IPS DF 19.7 (cell line): ENCODE measurements at places on chromosomes 6 and 20.

DNA sequence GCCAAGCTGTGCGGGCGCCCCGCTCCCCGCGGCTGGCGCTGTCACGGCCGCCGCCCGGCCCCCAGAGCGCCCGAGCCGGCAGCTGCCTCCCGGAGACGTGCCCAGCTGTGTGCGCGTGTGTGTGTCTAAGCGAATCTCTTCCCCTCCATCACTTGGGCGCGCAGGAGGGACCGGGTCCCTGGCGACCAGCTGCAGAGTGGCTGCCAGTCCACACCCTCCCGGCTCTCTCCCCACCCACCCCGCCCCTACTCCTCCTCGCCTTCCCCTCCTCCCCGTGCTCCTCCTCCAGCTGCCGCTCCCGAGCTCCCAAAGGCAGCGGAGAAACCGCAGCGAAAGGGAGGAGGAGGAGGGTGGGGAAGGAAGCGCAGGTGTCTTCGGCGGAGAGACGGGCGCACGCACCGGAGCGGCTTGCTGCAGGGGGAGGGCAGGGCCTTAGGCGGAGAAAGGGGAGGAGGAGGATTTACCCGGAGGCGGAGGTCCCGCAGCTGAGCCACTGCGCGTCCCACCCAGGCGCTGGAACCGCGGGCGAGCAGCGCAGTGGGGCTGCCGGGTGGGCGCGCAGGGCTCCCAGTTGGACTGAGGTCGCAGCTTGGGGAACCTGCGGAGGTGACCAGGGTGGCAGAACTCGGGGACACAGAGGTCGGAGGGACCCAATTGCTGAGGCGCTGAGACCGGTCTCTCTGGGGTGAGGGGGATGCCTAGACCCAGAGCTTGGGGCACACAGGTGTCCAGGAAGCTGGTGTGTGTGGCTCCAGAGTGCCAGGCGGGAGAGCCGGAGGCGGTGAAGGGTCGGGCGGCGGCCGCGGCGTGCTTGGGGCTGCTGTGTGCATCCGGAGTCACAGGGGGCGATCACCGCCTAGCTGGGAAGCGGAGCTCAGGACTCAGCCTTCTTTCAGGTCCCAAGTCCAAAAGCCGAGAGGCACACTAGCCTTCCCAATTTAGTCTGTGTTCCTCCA lies at the start of gene HS3ST5:
Gene HS3ST5, minus strand, starts transcription at position 198 of the 956 bp plus-strand sequence. CDS start 280,178 bp downstream, outside the sequence.
- peak; percentile 71 for DNase-seq

- DNase-seq = no peak
Observed at GRCh38 chr6:141467881-141468280, 664.8 kb upstream of the GJE1 start.

- DNase-seq = no peak
Observed at GRCh38 chr20:53195876-53196610, 223.9 kb downstream of the TSHZ2 start.

DNA sequence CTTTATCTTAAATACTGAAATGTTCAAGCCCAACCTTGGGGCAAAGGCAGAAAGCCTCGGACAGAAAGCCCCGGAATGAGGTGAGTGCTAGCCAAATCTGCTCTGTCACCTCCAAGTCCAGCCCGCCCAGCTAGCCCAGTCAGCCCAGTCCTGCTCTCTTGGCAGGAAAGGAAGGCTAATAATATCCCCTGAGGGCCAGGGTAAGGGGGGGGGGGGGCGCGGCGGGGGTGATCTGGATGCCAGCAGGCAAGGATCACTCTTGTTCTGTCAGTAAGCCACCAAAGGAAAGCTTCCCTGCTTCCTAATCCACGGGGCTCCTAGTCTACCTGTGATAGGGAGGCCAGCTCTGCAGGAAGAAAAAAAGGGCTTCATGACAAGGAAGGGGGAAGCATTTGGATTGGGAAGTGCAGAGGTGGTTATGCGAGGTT lies 1.1 kb downstream of the NDRG3 start:
- DNase-seq = no peak

GRCh38 chr20:34001378-34001777 lies 7.7 kb downstream of the RALY start:
- no peak for DNase-seq

DNA sequence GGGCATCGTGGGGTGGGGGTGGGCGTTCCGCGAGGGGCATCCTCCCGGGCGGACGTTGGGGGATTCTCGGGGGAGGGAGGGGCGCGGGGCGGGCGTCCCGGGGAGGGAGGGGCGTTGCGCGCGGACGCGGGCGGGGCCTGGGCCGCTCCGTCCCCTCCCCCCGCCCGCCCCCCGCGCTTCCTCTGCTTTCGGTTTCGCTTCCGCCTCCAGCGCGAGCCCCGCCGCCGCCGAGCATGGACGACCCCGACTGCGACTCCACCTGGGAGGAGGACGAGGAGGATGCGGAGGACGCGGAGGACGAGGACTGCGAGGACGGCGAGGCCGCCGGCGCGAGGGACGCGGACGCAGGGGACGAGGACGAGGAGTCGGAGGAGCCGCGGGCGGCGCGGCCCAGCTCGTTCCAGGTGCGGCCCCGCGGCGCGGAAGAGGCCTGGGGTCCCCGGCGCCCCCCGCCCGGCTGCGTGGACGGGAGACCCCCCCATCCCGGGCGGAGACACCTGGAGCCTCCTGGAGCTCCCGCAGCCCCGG lies at the start of gene OGFR:
Gene OGFR, plus strand, starts transcription at position 209 of the 528 bp plus-strand sequence. Its CDS starts 25 bp downstream, at position 234.
- no peak for DNase-seq

GRCh38 chr6:89458704-89459103 lies 25.8 kb downstream of the ANKRD6 start:
- no peak for DNase-seq

- DNase-seq = no peak
Observed at GRCh38 chr20:35088231-35089145, 4.1 kb downstream of the TRPC4AP start.

GRCh38 chr6:1065986-1066385 lies 245.9 kb upstream of the FOXQ1 start:
- DNase-seq = no peak

DNA sequence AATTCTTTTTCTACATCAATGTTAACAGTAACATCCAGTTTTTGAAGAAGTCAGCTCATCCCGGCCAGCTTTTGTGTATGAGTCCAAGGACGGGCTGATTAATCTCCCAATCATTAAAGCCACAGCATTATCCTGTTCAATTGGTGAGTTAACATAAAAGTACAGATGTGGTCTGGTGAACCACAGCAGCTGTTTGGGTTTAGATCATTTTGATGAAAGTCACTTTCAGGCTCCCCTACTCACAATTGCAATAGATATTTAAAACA lies 69.0 kb upstream of the NFATC2 start:
- no peak for DNase-seq

DNA sequence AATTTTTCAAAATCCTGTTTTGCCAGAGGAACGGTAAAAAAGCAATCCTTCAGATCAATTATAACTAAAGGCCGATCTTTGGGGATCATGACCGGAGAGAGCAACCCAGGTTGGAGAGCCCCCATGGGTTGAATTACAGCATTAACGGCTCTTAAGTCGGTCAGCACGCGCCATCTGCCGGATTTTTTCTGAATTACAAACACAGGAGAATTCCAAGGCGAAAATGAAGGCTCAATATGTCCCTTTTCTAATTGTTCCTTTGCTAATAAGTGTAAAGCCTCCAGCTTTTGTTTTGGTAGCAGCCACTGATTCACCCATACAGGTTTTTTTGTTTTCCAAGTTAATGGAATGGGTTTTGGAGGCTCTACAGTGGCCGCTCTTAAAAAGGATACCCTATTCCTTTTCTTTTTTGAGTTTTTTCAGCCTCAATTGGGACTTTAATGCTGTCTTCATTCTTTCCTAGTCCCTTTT lies 16.9 kb upstream of the PTCRA start:
- DNase-seq = no peak

- DNase-seq = no peak
Observed at GRCh38 chr20:63979557-63980316, at the start of gene SAMD10. TSS of gene SAMD10 (minus strand) at chr20:63979642. CDS start at chr20:63979467, 175 bp downstream.

DNA sequence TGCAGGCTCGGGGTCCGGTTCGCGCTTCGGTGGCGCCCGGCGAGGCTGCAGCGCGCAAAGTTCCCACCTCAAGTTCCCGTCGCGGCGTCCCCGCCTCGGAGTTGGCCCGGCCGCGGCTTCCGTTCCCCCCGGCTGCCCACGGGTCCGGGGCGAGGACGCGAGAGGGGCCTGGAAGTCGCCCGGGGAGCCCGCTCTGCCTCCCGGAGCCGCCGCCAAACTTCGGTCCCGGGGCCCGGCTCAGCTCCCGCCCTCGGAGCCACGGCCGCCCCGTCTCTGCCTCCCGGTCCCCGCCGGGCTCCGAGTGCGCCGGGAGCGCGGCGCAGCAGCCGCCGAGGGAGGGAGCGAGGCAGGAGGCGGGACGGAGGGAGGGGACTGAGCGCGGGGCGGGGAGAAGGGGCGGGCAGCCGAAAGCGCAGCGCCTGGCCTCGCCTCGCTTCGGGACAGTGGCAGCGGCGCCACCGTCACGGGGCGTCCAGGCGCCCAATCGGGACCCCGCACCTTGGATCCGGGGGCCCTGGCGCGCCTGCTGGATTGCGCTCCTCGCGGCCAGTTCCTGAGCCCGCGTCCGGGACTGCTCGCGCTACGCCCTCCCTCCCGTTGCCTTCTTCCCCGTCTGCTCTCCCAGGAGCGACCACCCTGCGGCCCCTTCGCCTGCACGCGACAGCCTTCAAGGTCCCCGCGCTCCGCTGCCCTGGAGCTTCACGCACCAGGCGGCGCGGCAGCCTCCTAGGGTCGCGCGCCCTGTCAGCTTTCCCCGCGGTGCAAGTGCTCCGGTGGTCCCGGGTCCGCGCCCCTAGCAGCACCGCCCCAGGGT lies at the start of gene KCNG1:
Gene KCNG1, minus strand, starts transcription at position 305 of the 814 bp plus-strand sequence. CDS start 12,769 bp downstream, outside the sequence.
- no peak for DNase-seq
